ENCODE measurements at places on chromosomes 5 and 9.

DNA sequence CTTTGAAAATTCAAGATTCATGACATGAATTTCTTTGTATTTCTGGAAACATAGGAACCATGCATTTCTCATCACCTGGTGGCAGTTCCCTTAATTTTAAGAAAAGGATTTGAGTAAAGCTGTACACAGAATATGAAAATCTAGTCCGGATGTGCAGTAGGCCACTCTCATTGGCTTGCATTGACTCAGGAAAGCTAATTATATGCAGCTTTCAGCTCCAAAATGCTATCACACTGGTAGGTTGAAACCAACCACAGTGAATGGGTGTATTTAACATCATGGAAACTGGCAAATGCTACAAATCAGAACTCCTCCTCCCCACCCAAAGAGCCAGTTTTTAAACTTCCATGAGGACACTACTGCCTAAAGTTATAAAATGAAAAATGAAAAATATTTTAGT, 161.6 kb upstream of the FBXL17 start:
- DNase-seq = no peak

DNA sequence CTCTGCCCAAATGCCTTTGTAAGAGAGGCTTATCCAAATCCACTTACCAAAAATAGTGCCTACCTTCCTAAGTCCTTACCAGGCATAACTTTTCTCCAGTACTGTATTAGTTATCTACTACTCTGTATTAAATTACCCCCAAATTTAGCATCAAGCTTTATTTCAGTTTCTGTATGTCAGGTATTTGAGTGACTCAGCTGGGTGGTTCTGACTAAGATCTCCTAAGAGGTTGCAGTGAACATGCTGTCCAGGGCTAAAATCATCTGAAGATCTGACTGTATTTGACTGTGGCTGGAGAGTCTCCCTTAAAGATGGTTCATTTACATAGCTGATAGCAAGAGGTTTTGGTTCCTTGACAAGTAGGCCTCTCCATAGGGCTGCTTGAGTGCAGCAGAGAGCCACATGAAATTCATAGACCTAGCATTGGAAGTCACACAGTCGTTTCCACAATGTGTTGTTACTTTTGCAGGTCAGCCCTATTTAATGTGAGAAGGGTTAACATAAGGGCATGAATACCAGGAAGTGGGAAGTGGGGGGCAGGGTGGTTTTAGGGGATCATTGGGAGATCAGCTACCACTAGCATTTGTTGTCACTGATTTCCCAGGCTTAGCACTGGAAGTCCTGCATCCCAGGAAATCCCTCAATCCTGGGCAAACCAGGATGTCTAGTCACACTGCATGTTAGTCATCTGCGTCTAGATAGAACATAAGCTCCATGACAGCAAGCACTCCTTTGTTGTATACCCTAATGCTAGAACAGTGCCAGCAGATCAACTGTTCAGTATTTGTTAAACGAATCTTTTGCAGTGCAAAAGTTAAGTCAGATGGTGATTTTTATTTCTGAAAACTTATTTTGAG, 2.0 kb upstream of the ZNF622 start:
- DNase-seq = no peak

DNA sequence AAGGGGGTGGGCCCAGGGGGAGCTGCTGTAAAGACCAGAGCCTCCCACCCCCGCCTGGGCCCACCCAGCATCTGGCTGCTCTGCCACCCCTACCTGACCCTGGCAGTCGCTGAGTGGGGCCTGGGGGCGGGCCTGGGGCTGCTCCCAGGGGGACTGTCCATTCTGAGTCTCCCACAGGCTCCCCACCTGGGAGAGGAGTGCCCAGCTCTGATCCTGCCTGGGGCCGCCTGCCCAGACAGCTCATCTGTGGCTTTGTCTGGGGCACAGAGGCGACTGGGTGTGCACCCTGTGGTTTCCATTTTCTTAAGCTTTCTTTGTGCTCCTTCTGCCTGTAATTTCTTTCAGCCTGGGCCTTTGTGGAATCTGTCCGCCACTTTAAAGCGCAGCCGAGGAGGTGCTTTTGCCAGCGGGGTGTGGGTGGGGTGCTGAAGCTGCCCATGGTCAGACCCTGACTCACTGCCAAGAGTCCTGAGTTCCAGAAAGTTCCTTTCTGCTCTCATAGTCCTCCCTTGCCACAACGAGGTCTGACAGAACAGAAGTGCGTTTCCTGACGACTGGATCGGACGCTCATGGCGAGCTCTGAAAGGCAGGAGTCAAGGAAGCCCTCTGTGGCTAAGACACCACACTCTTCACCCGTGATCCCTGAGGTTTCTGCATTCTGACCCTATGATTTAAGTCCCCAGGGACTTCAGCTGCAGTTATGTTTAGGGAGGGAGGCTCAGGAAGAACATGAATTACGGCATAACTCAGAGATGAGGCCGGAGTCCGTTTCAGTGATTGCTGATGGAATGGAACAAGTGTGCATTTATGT, 225.0 kb downstream of the FANCC start:
- DNase-seq = peak; percentile 66

- peak; percentile 43 for DNase-seq
These were observed 43.8 kb downstream of the NDFIP1 start for GRCh38 chr5:142152384-142152732.

- no peak for DNase-seq
These were observed 134.6 kb downstream of the PIK3R1 start for GRCh38 chr5:68350176-68350575.

- no peak for DNase-seq
These were observed 250.1 kb downstream of the FAM170A start for GRCh38 chr5:119879446-119879845.

DNA sequence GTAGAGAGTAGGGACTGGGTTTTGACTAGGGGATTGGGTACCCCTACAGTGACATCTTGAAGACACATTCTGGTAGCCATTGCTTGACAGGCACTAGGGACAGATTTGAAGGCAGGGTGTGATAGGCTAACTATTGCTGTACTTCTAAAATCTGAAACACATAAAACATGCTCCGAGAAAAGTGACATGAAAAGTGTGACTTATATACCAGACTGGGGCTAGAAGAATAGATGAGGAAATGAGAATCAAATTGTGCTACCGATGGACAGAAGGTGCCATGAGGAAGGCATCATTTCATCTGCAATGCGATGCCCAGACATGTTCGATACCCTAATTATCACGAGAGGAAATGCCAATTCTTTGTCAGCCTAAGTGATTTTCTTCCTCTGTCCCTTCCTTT, 475.8 kb downstream of the SPOCK1 start:
- no peak for DNase-seq

DNA sequence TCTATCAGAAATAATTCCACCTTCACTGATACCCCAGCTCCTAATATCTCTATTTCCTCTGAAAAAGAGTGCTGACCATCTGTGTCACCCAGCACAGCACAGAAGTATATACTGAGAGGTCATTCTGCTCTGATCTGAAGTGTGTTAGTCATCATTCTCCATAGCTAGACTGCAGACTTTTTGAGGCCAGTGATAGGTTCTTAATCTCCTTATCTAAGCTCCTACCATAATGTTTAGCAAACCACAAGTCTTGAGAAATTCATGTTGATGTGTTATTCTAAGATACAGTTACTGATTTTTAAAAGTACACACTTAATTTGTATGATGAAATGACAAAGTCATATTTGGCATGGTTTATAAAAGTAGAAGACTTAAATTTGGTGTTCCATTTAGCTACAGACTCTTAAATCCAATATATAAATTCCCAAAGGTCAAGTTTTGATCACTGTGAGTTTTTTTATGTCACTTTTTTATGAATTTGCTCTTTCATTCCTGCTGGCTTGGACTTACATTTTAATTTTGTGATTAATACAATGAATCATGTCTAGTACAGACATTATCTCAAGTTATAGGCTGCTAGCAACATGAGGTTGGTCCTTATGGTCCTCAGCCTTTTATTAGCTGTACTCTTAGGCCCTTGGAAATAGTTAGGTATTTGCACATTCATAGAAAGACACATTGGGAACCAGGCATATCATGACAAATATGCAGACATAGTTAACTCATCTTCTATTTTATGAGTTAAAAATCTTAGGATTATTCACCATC, 380.8 kb downstream of the EBF1 start:
- DNase-seq = no peak

DNA sequence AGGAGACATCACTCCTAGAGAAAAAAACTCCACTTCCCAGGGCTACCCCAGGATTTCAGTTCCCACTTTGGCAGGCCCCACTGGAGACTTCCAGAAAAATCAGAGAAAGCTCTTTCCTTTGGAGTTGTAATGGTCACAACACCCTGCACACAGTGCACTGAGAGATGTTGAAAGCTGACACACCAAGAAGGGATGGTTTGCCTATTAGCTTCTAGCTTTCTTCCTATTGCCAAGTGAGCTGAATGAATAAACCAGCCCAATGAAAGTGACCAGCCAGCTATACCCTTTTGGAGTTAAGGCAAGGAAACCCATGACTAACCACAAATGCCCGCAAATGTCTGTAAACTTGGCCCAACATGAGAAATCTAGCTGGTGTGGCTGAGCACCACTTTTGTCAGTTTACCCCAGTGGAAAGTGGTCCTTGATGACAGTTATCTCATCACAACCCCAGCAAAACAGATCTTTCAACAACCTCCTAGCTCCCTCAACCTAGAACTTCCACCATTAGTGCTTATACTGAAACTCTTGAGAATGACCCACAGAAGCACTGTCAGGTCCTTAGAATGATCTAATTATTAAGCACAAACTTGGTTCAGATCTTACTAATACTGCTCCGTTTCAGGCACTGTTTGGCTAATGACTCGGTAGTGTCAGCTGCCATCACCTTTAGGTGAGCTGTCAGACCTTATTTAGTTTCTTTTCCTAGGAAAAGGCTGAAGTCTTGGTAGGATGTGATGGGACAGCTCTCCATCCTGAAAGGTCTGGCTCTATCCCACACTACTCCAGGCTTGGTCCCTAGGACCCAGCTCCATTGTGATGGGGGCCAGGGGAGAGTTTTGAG, 11.2 kb downstream of the IRF1 start:
- no peak for DNase-seq

DNA sequence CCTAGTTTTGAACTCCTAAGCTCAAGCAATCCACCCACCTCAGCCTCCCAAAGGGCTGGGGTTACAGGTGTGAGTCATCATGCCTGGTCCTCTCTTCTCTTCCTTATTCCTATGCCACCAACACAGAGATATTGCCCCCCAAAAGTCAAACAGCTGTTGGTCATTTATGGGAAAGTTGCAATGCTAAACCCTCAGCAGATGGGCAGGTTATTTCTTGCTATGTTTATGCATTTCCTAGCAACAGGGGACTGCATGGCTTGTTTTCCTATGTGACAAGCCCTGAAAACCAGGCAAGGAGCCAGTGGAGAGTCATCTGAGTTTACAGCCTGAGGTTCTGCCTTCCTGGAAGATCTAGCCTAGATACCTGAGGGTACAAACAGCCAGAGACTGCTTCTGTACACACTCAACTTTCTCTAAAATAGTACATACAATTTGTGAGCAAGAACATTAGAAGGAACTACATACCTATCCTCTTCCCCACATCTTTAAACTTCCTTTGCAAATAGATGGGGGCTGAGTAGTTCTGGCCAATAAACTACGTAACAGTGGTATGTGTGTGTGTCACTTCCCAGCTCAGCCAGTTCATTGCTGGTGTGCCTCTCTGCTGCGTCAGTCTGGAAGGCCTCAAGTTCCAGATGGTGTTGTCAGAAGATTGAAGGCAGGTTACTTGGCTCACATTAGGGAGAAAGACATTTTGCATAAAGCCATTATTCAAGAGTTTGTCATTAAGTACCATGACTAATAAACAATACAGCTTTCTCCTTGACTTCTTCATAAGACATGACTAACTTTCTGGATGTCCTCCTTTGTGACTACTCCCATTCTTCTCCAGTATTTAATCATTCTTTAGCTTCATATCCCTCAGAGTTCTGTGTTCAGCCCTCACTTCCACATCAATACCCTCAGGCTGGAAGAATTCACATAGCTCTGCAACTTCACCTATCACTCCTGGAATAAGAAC, 65.3 kb downstream of the CSNK1A1 start:
- DNase-seq = peak; percentile 71

- DNase-seq = no peak
These were observed 12.5 kb upstream of the ZDHHC11 start for GRCh38 chr5:863244-863805.

GRCh38 chr9:129336601-129337331, 158.7 kb upstream of the IER5L start:
- DNase-seq = peak; percentile 81

DNA sequence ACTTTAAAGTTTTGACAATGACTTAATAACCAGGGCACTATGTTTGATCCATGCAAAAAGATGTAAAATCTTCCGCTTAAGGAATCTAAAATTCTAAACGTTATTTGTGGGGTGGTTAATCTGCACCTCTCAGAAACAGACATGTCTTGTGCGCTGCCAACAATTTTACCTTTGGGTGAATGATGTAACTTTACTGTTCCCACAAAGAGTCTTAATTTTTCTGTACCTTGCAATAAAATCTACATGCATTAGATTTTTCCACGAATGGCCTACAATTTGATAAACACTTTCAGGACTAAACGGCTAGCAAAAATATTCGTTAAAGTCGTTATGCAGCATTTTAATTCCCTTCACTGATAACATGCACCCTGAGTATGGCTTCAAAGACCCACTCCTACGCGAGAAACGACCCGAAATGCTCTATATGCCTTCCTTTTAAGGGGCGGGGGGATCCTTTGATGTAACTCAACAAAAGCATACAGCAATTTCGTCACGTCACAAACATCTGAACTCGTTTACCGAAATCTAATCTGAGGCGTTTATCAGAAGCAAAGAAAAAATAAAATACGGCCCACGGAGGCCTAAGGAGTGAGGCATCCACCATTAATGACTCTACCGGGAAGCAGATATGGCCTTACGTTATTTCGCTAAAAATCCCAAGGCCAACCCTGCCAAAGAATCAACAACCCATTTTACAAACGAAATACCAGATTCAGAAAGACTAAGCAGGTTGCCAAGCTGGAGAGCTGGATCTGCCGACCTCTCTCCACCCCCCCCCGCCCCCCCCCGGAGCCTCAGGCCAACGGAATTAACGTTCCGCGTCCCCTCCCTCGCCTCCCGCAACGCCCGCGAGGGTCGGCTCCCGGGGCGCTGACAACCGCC, 621 bp downstream of the AK6 start:
- DNase-seq = peak; percentile 77
